ENCODE measurements at places on chromosomes 5 and 9.

DNA sequence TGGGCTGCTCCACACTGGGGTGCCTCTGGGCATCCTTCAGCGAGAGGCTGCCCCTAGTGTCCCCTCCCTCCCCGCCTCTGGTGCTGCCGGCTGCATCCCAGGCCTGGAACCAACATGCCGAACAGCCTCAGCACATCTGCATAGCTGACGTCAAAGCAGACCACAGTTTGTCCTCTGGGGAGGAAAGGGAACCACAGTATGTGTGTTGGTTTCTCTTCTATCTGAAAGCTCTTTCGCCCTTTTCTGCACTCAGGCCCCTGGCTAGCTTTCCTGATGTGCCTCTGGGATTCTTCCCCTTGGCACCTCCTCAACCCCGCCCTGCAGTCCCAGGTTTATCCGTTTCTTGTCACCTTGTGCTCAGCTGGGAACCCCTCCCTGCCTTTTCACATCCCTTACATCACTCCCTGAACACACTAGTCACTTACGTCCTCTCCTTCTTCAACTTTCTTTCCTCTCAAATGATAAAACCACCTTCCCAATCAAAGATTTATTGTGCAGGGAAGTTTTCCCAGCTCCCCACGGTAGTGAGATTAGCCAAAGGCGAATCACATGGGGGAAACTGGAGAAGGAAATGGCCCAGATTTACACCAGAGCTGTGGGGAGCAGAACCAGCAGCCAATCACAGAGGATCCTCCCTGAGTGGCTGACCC, 35.5 kb upstream of the B4GALT1 start:
- no peak for DNase-seq

GRCh38 chr5:154288145-154288544, 97.6 kb downstream of the GALNT10 start:
- no peak for DNase-seq

DNA sequence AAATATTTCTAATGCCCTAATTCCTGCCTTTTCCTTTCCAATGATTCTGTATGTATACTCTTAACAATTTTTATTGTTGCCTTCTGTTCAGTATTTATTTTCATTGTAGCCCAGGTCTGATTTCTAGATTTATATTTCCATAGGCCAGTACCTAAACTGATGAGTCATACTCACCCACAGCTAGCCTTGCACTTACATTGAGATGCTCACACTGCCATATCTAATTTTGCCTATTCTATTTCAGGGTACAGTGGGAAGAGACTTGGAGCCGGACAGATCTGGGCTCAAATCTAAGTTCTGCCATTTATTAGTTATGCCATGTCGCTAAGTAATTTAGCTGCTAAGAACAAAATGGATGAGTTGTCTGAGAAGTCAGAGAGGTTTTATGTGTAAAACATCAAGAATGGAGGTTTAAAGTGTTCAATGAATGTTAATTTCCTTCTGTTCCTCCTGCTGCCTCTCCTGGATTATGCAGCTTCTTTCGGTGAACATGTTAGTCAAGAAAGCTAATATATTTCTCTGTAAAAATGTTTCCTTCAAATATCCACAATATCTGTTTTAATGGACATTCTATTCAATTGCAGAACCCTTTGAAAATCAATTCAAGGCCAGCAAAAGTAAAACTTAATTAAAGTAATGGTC, 62.3 kb upstream of the CDK5RAP2 start:
- DNase-seq: no peak

- no peak for DNase-seq
Observed at GRCh38 chr9:4292781-4293180, 7.1 kb downstream of the GLIS3 start.

DNA sequence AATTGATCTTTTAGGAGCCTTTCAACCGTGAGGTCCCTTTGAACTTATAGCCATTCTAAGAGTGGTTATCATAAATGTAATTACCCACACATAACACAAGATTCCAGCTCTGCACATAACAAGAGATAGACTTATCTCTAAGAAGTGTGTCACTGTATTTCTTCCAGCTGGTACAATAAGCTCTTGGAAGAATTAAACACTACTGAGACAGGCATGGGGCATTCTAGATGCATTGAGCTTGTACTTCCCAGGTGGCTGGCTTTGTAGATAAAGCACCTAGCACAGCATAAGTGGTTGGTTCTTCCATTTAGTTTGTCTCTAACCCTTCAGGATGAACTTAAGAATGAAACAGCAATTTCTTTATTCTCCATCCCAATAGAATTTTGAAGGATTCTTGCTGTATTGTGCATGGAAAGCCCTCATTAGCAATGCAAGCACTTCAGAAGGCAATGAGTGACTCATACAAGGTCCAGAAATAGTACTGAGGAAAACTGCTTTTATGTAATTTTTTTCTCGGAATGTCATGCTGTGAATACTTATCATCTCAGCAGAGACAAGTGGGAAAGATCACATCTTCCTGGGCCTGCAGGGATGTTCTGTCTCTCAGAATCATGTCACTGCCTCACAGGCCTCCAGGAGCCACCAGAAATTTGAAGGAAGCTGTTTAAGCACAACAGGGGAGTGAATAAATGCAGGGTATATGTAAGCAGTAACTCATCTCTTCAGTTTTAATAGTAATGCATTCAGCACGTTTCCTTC, 91.1 kb upstream of the CD180 start:
- DNase-seq: no peak

All from NCI-H1048 (cell line).